Renal pelvis (tissue), 12 donors: ENCODE measurements at places on chromosomes 5 and 9.

DNA sequence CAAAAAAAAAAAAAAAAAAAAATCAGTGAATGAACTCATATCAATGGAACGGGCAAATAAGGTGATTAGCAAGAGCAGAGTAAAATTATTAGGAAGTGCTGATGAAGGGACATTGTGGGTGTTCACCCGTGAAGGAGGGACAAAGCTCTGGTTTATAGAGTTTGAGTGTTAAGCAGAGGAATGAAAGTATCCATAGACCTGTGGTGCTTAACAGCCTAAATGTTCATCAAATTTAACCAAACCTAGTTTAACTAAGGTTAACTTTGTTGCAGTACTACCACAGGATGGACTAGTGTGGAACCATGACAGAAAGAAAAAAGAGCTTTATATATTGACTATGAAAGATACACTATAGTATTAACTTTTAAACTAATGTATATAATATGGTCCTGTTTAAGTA, 44.1 kb upstream of the TNFAIP8 start:
- DNase-seq, result no peak

GRCh38 chr9:2489838-2490314, 131.7 kb upstream of the VLDLR start:
- DNase-seq, result no peak

- no peak for DNase-seq
Measured at GRCh38 chr5:14450018-14450524, 131.5 kb upstream of the OTULINL start.

GRCh38 chr5:103451261-103451660, 111.3 kb downstream of the NUDT12 start:
- no peak for DNase-seq

DNA sequence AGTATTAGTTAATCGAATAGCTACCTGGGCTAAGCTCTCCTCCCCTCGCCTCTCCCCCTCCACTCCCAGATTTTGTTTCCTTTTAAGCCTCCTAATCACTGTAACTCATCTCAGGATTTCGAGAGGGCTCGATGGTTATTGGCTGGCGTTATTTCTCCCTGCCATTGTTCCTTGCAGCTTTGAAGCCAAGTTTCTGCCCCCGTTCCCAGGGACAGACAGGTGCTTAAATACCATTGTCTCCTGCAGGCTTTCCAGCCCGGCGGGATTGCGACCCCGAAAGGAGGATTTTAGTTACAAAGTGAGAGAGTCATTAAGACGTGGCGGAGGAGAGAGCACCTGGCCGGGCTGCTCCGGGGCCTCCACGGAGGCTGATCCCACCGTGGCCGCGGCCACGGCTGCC, 46.2 kb downstream of the ASS1 start:
- DNase-seq, result no peak

GRCh38 chr9:91285729-91286353, 75.9 kb downstream of the AUH start:
- DNase-seq, result no peak

GRCh38 chr5:127601111-127601510, 47.8 kb upstream of the CTXN3 start:
- DNase-seq, result peak; percentile 39

- no peak for DNase-seq
Measured at GRCh38 chr5:141618030-141618803, 583 bp downstream of the DIAPH1 start.

DNA sequence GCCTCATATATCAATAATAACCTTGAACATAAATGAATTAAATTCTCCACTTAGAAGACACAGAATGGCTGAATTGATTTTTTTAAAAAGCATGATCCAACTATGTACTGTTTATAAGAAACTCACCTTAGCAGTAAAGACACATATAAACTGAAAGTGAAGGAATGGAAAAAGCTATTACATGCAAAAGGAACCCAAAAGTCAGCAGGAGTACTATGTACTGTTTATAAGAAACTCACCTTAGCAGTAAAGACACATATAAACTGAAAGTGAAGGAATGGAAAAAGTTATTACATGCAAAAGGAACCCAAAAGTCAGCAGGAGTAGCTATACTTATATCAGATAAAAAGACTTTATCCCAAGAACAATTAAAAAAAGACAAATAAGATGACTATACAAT, 204.8 kb downstream of the TMEM161B start:
- DNase-seq, result no peak

DNA sequence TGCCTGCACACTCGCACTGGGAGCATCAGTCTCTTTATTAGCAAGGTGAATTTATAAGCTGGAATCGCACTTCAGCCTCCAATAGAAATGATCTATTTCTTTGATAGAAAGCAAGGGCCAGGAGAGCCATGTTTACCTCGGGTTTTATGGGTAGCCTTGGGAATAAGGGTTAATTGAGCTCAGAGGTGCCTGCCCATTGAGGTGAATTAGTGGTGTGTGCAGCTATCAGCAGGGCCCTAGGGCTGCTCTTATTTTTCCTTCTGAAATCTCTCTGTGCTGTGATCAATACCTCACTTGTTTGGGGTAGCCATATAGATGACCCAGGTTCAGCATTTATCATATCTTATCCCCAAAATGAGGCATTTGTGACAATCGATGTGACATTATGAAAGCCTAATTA, 297.8 kb downstream of the EBF1 start:
- DNase-seq, result no peak

- DNase-seq, result no peak
Measured at GRCh38 chr9:107174441-107174840, 108.6 kb upstream of the RAD23B start.

GRCh38 chr5:159105145-159106053, 5.7 kb upstream of the EBF1 start:
- DNase-seq, result no peak

DNA sequence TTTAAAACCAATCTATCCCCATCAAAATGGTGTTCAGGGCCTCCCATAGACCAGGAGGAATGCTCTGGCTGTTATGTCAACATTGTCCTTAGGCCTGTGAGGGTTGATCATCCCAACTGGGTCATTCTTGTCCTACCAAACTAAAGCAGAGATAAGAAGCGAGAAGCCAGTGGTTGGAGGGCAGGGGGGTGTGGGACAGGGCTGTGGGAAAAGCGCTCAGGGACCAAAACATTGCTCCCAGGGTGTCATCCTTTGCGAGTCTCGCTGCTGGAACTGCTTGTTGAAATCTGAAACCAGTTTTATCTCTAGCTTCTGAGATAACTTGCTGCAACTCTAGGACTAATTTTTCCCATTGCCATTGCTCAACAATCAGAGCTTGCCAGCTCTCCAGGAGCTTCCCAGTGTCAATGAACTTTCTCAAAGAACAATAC, 48.1 kb downstream of the SPATA31C2 start:
- no peak for DNase-seq

GRCh38 chr5:2300421-2300820, 417.7 kb upstream of the IRX4 start:
- no peak for DNase-seq
